ENCODE measurements at places on chromosomes 7 and 10.

DNA sequence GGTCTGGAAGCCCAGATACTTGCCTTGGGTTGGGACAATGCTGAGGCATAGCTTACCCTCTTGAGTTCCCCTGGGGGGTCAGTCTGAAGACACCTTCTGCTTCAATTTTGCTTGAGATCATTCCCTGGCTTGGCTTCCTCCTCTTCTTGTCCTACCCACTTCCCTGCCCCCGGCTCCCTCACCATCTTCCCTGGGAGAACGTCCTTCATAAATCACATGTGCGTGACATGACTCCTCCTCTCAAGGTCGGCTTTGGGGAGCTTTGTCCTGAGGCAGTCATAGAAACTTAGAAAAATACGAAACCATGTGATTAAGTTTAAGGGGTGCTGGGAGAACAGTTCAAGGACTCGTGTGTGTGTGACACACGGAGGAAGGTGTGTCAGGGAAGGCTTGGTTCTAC lies 122.6 kb downstream of the SH2D4B start:
- no peak for DNase-seq

GRCh38 chr7:861222-861621 lies 15.1 kb upstream of the GET4 start:
- no peak for DNase-seq

DNA sequence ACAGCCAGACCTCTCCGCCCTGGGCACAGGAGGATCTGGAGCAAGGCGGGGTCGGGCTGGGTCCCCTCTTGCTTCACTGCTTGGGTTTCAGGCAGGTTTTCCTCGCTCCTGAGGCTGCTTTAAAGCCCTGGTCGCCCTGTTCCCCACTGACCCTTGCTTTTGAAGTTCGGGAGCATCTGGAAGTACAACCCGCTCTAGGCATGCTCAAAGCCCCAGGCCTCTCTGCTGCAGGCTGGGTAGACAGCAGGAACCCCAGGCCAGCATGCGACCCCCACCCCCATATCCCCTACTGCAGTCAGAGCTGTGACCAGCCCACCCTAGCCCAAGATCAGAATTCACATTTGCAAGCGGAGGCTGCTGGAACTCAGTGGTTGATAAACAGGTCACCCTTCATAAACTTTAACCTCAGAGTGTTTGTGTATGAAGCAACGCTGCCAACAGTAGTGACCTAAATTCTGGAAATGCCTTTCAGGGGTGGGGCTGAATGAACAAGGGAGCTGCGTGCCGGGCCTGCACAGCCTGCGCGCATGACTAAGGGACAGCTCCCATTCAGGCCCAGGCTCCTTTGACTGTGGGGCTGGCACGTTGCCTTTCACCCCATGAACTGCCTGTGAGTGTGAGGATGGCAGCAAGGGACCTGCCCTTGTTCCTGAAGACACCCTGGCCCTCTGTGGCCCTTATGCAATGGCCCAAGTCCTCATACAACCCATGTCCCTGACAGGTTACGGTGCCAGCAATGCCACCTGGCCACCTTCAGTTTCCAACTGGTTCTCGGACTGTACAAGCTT lies 52.5 kb downstream of the PROSER2 start:
- no peak for DNase-seq

- no peak for DNase-seq
Measured at GRCh38 chr10:17153321-17153720, 23.7 kb upstream of the CUBN start.

DNA sequence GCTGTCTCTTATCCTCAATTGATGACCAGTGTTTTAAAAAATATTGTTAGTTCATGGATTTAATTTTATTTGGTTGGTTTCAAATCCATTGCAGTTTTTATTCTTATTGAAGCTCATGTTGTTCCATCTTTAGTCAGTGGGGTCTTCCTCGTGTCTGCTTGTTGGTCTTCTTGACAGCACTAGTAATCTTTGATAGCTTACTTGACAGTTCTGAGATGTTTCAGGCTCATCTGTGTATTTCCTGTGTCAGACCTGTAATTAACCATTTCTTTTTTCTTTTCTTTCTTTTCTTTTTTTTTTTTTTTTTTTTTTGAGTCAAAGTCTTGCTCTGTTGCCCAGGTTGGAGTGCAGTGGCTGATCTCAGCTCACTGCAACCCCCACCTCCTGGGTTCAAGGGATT lies 28.2 kb downstream of the SLK start:
- DNase-seq: no peak

DNA sequence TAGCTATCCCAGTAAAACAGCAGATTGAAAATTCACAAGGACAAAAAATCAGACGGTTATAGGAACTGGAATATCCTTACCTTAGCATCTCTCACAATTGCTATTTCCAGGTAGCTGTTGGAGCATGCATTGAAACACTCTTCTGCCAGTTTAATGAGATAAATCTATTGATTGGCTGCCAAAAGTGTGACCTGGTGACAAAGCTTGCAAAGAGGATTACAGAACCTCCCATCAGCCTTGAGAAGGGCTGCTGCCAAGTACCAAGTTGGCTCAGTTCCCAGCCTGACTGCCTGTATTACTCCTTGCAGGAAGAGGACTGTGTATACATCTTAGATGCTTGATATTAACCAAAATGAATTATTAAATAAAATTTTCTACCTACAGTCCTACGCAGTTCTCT lies 5.1 kb downstream of the PRLHR start:
- DNase-seq: no peak

GRCh38 chr7:155203882-155204691 lies 93.6 kb upstream of the INSIG1 start:
- DNase-seq: no peak

DNA sequence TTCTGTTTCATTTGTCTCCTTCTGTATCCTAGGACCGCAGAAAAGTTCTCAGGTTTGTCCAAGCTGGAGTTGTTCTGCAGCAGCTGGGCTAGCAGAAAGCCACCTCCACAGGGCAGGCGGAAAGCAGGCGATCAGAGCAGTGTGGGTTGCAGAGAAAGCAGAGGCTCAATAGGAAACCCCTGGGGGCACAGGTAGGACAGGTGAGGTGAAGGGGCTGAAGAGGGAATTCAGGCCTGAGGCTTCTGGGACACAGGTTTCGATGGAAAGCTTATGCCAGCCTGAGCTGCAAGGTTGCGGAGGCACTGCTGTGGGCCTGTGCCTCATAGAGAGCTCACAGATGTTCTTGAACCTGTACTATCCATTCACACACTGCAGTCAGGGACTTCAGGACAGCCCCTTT lies 194.9 kb upstream of the TPK1 start:
- no peak for DNase-seq

- no peak for DNase-seq
Measured at GRCh38 chr10:68543004-68543918, 15.9 kb upstream of the SLC25A16 start.

DNA sequence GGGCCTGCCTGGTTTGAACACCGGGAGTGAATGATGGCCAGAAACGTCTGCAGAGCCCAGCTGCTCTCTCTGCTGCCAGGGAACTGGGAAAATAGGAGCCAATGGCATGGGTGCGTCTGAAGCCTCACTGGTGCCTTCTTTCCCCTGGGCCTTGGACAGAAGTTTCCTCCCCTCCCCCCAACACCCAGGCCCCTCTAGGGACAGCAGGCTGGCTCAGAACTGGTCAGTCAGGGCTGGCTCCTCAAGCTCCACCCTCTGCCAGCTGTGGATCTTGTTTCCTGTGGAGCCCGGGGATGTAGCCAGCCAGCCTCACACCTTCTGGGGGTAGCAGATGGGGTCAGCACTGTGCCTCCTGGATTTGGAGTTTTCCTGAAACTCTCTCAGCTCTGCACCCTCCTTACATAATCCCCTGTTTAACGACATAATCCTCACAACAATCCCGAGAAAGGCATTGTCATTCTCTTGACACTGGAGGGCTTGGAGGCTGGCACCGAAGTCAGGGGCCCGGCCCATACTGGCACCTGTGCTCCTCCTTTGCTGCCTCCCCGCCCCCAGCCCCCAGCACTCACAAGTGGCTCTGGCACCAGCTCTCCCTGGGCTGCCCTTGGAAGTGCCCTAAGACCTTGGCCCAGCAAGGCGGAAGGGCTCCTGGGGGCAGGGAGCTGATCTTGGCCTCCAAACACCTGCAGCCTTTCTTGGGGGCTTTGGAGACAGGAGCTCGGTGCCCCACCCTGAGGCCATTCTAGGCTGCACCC lies 5.7 kb downstream of the LDB3 start:
- DNase-seq: no peak

- no peak for DNase-seq
Measured at GRCh38 chr10:86586516-86586915, 64.9 kb upstream of the WAPL start.

GRCh38 chr7:16918288-16918895 lies 36.6 kb upstream of the AGR3 start:
- peak; percentile 48 for DNase-seq

- no peak for DNase-seq
Measured at GRCh38 chr10:121926157-121926556, 1.7 kb downstream of the ATE1 start.

DNA sequence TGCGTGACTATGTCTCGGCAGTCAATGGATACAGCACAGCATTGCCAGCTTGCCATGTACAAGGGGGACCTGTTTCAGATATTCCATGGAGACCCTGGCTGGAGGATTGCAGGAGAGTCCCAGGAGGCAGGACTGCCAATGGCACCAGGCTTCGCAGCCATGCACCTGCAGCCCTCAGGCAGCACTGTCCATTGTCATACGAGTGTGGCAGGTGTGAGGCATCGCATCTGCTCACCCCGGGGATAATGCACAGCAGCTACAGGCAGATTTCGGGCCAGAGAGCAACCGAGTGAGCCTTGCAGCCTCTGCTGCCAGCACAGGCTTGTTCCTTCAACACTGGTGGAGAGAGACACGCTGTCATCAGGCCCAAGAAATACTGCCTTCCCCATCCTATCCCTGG lies 415.1 kb downstream of the PAXIP1 start:
- no peak for DNase-seq

Data from neuronal stem cell (in vitro differentiated cells).